HFFc6 (cell line): ENCODE measurements at places on chromosomes 4 and X. TPM values are rescaled to one million over a fixed set of nuclear protein-coding genes. Genes with fewer than 3 reads are reported as not detected.
A peak's percentile ranks its signal among the peaks of the same experiment; 100 is the strongest.

XK gene
- not detected in 3 replicates for total RNA-seq

SERPINA7 gene
- total RNA-seq = not detected in 3 replicates

NKX3-2 gene
- total RNA-seq = 0.11 to 0.16 TPM in 2 of 3 replicates, not detected in the other

ADH1A gene
- total RNA-seq = not detected in 3 replicates

NDNF gene
- total RNA-seq = 0.14 TPM in 1 of 3 replicates, not detected in the others

F8A3 gene
- total RNA-seq = 9.4 to 13.4 TPM (median 12.6 TPM) in 3 replicates

PRSS12 gene
- total RNA-seq = 56.6 to 71.6 TPM (median 70.9 TPM) in 3 replicates

CACNA1F gene
- not detected in 3 replicates for total RNA-seq

STPG2 gene
- total RNA-seq = 0.18 TPM in 1 of 3 replicates, not detected in the others

PABPC5 gene
- not detected in 3 replicates for total RNA-seq

MAGIX gene
- total RNA-seq = 1.0 to 1.3 TPM (median 1.1 TPM) in 3 replicates

CSAG2 gene
- total RNA-seq = not detected in 3 replicates

- DNase-seq = no peak
- H3K4me1 ChIP-seq = peaks cover 15% of the 10 kb centered on the region
- peaks cover 2% of the 10 kb centered on the region for H3K36me3 ChIP-seq
- no peak overlapping the region for H3K4me3 ChIP-seq
- no peak overlapping the region for H3K27ac ChIP-seq
Observed at GRCh38 chr4:3238721-3239120, 10.2 kb upstream of the MSANTD1 start.

GRCh38 chrX:113548308-113549015, 707.8 kb upstream of the AMOT start:
- H3K36me3 ChIP-seq = no peaks in the 10 kb centered on the region
- no peaks in the 10 kb centered on the region for H3K27me3 ChIP-seq
- H3K4me3 ChIP-seq = no peak overlapping the region
- H3K4me1 ChIP-seq = no peaks in the 10 kb centered on the region
- DNase-seq = no peak
- no peak overlapping the region for H3K27ac ChIP-seq

- peaks cover 3% of the 10 kb centered on the region for H3K27me3 ChIP-seq
- no peak for DNase-seq
- no peak overlapping the region for H3K27ac ChIP-seq
- H3K4me3 ChIP-seq = no peak overlapping the region
Observed at GRCh38 chr4:10596586-10597290, 87.8 kb downstream of the CLNK start.

GRCh38 chr4:14428125-14428524, 574.2 kb upstream of the CPEB2 start:
- no peak for DNase-seq
- no peak overlapping the region for H3K4me3 ChIP-seq
- no peaks in the 10 kb centered on the region; the same call in 1 of the 2 replicates for H3K4me1 ChIP-seq
- no peaks in the 10 kb centered on the region for H3K27me3 ChIP-seq
- H3K36me3 ChIP-seq = no peaks in the 10 kb centered on the region
- no peak overlapping the region for H3K27ac ChIP-seq

DNA sequence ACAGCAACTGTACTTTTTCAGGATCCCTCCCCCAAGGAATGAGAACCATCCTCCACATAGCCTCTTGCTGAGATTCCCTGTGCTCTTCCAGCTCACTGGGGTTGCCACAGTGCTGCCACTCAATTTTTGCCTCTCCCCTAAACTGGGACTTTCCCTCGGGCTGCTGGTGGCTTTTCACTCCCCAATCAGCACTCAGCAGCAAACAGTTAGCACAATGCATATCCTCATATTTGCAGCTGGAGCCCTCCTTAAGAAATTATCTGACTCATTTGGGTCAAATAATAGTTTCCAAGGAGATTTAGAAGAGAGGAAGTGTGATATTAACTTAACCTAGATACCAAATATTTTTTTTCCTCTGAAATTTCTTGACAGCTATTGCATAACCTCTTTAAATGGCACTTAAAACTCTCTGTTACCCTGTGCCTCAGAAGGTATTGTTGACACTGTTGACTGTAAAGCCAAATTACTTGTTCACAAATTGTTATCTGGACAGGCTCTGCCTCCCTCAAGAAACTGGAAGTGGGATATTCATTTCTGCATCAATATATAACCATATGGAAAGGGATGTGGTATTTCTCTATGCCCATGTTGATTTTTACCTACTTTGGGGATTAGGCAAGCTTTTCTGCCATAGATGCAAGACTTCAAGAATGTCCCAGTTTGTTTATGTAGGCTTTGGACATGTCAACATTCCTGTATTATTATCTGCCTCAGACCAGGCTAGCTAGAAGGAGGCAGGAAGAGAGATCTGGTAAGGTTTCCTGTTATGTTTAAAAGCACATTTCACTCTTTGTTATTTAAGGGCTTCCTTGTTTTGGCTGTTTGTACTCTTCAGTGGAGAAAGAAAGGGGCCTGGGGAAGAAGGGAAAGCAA, 58.0 kb downstream of the SEPTIN11 start:
- peaks cover 3% of the 10 kb centered on the region for H3K27me3 ChIP-seq
- peaks cover 78% of the 10 kb centered on the region for H3K36me3 ChIP-seq
- H3K27ac ChIP-seq = peak overlapping the region; percentile 78
- H3K4me1 ChIP-seq = peaks cover 96% of the 10 kb centered on the region
- peak overlapping the region; percentile 49 for H3K4me3 ChIP-seq

- H3K4me1 ChIP-seq = no peaks in the 10 kb centered on the region
- H3K36me3 ChIP-seq = no peaks in the 10 kb centered on the region
- DNase-seq = no peak
- H3K4me3 ChIP-seq = no peak overlapping the region
- no peaks in the 10 kb centered on the region for H3K27me3 ChIP-seq
- H3K27ac ChIP-seq = no peak overlapping the region
Observed at GRCh38 chr4:21571100-21571499, 377.5 kb downstream of the KCNIP4 start.

- H3K4me1 ChIP-seq = peaks cover 53% of the 10 kb centered on the region
- peak; percentile 13 for DNase-seq
- peak overlapping the region; percentile 27 for H3K27ac ChIP-seq
- no peaks in the 10 kb centered on the region for H3K36me3 ChIP-seq
- H3K27me3 ChIP-seq = no peaks in the 10 kb centered on the region; the same call in 1 of the 2 replicates
- 0 out of 2 replicates have a peak overlapping the region, but pooled peaks have one; percentile 4 for H3K4me3 ChIP-seq
Observed at GRCh38 chr4:141435446-141436225, 200.7 kb upstream of the IL15 start.

DNA sequence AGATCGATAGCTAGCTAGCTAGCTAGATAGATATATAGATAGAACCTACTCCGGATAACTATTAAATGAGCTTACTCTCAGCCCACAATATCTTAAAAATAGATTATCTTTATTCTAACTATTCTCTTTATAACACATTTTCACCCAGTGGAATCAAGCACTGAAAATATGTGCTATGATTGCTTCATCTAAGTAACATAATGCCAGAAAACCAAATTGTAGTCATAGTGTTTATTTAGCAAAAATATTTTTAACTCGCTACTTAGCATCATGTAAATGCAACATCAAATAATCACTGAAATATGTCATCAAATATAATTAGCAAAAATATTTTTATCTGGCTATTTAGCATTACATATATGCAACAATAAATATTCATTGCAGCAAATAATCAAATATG, 1.5 kb downstream of the TMEM156 start:
- no peak overlapping the region for H3K4me3 ChIP-seq
- no peak for DNase-seq
- no peaks in the 10 kb centered on the region for H3K36me3 ChIP-seq
- H3K27me3 ChIP-seq = no peaks in the 10 kb centered on the region
- H3K27ac ChIP-seq = no peak overlapping the region
- H3K4me1 ChIP-seq = peaks cover 35% of the 10 kb centered on the region

- no peak overlapping the region for H3K4me3 ChIP-seq
- H3K27ac ChIP-seq = no peak overlapping the region
Observed at GRCh38 chrX:32183066-32183465, 1028.3 kb downstream of the DMD start.

DNA sequence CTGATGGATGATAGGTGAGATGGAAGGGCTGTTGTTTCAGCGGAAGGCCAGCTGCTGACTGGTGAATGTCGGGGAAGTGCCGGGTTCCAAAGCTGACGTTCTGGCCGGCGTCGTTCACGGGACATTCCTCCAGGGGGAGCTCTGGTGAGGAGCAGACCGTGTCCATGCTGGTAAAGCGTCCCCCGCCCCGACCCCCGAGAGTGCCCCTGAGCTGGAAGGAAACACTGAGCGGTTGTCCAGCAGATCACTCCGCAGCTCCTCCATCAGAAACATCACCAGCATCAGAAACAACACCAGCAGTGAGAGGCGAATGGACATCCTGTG, 18.6 kb upstream of the ADRA2C start:
- H3K27ac ChIP-seq = no peak overlapping the region
- no peak for DNase-seq
- H3K4me1 ChIP-seq = no peaks in the 10 kb centered on the region
- peaks cover 53% of the 10 kb centered on the region for H3K27me3 ChIP-seq
- H3K4me3 ChIP-seq = no peak overlapping the region

DNA sequence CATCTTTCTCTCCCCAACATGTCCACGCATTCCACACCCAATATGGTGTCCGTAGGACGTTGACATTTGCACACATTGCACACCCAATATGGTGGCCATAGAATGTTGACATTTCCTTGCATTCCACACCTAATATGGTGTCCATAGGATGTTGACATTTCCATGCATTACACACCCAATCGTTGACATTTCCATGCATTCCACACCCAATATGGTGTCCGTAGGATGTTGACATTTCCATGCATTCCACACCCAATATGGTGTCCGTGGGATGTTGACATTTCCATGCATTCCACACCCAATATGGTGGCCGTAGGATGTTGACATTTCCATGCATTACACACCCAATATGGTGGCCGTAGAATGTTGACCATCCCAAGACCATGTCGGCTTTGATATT, 88.4 kb upstream of the SHOX start:
- no peaks in the 10 kb centered on the region; the same call in 1 of the 2 replicates for H3K27me3 ChIP-seq
- H3K27ac ChIP-seq = peak overlapping the region; percentile 87; the same call in 1 of the 2 replicates
- no peaks in the 10 kb centered on the region for H3K36me3 ChIP-seq
- no peak overlapping the region for H3K4me3 ChIP-seq
- no peak for DNase-seq
- H3K4me1 ChIP-seq = peaks cover 43% of the 10 kb centered on the region

DNA sequence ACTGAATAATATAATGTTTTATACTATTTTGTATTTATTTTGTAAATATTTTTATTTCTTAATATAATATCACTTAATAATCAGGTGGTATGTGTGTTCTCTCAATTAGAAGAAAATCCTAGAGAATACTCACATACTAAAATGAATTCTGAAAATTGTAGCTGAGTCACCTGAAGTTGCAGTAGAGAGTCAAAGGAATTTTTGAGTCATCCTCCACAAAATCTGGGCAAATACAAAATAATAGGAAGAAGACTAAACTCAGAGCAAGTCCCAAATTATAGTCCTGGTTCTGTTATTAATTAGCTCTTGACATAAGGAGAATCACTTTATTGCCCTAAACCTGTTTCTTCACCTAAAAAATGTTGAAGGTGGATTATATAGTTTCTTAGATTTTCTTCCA, 57.8 kb downstream of the SPATA4 start:
- peak; percentile 52 for DNase-seq
- H3K4me3 ChIP-seq = no peak overlapping the region
- no peaks in the 10 kb centered on the region for H3K36me3 ChIP-seq
- H3K27ac ChIP-seq = no peak overlapping the region
- peaks cover 2% of the 10 kb centered on the region; the same call in 1 of the 2 replicates for H3K27me3 ChIP-seq

- H3K4me1 ChIP-seq = no peaks in the 10 kb centered on the region; the same call in 1 of the 2 replicates
- H3K4me3 ChIP-seq = no peak overlapping the region
- H3K27me3 ChIP-seq = peaks cover 40% of the 10 kb centered on the region
- DNase-seq = no peak
- H3K36me3 ChIP-seq = no peaks in the 10 kb centered on the region
Observed at GRCh38 chr4:6466756-6467381, 5.5 kb downstream of the PPP2R2C start.

- peak overlapping the region; percentile 34 for H3K27ac ChIP-seq
- no peak for DNase-seq
- H3K4me1 ChIP-seq = peaks cover 42% of the 10 kb centered on the region
- H3K27me3 ChIP-seq = no peaks in the 10 kb centered on the region; the same call in 1 of the 2 replicates
- no peak overlapping the region for H3K4me3 ChIP-seq
- peaks cover 16% of the 10 kb centered on the region; the same call in 1 of the 2 replicates for H3K36me3 ChIP-seq
Observed at GRCh38 chr4:185287031-185287430, 77.6 kb downstream of the SNX25 start.

DNA sequence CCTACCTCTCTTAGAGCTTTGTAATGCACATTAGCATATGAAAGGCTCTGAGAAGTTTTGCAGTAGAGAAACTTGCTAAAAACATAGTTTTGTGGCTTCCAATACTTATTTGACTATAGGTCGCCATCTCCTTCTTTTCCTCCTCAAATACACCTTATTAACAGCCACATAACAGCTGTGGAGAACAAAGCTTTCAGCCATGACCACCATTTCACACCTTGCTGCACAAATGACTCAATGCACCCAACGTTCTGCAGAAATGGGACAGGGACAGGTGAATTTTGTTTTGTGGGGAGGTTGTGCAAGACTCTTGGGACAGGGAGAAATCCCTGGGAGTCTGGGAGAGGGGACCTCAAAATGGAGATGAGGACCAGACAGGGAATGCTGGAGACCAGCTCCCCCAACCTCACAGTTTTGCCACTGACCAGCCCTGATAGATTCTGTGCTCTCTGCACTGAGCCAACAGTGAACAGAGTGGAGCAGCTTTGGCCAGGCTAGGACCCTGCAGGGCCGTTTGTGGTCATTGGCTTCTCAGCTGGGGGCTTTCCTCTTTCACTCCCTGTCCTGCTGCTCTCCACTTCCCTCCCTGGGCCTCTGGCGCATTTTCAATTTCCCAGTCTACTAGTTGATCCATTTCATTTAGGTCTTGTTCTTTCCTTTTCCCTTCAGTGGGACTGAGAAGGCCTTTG, 16.6 kb downstream of the FRMPD3 start:
- H3K4me3 ChIP-seq = no peak overlapping the region
- H3K27me3 ChIP-seq = peaks cover 16% of the 10 kb centered on the region; the same call in 1 of the 2 replicates
- DNase-seq = no peak
- no peaks in the 10 kb centered on the region for H3K4me1 ChIP-seq
- H3K36me3 ChIP-seq = no peaks in the 10 kb centered on the region

GRCh38 chr4:139523076-139523475, 32.9 kb downstream of the SETD7 start:
- H3K27ac ChIP-seq = no peak overlapping the region; the same call in 1 of the 2 replicates
- peaks cover 21% of the 10 kb centered on the region for H3K36me3 ChIP-seq
- no peak overlapping the region for H3K4me3 ChIP-seq
- no peak for DNase-seq
- peaks cover 18% of the 10 kb centered on the region for H3K4me1 ChIP-seq
- no peaks in the 10 kb centered on the region for H3K27me3 ChIP-seq

- no peak for DNase-seq
- peak overlapping the region; percentile 89 for H3K4me3 ChIP-seq
- no peaks in the 10 kb centered on the region; the same call in 1 of the 2 replicates for H3K27me3 ChIP-seq
Observed at GRCh38 chr4:125369098-125369497, 54.3 kb downstream of the FAT4 start.

GRCh38 chr4:74123065-74123728, 24.2 kb upstream of the CXCL2 start:
- no peak overlapping the region for H3K27ac ChIP-seq
- no peak for DNase-seq
- peaks cover 20% of the 10 kb centered on the region for H3K4me1 ChIP-seq
- H3K36me3 ChIP-seq = no peaks in the 10 kb centered on the region; the same call in 1 of the 2 replicates
- no peaks in the 10 kb centered on the region for H3K27me3 ChIP-seq

GRCh38 chr4:83196921-83197320, 82.4 kb upstream of the PLAC8 start:
- no peaks in the 10 kb centered on the region for H3K4me1 ChIP-seq
- no peak overlapping the region for H3K27ac ChIP-seq
- no peaks in the 10 kb centered on the region for H3K36me3 ChIP-seq
- H3K27me3 ChIP-seq = peaks cover 11% of the 10 kb centered on the region
- H3K4me3 ChIP-seq = no peak overlapping the region

- peaks cover 14% of the 10 kb centered on the region for H3K4me1 ChIP-seq
- H3K4me3 ChIP-seq = no peak overlapping the region
- no peak overlapping the region for H3K27ac ChIP-seq
- no peaks in the 10 kb centered on the region for H3K36me3 ChIP-seq
Observed at GRCh38 chr4:2968381-2968780, 5.0 kb downstream of the GRK4 start.

GRCh38 chr4:624705-625590, at the start of gene PDE6B:
TSS of gene PDE6B (plus strand) at chr4:625573. CDS start at chr4:625627, 54 bp downstream.
- peaks cover 7% of the 10 kb centered on the region for H3K27me3 ChIP-seq
- DNase-seq = no peak
- no peak within 1 kb of the TSS for H3K4me3 ChIP-seq
- no peak within 1 kb of the TSS for H3K27ac ChIP-seq
- no peaks in the 10 kb centered on the region for H3K4me1 ChIP-seq
